ENCODE measurements at places on chromosomes 1 and 21.

DNA sequence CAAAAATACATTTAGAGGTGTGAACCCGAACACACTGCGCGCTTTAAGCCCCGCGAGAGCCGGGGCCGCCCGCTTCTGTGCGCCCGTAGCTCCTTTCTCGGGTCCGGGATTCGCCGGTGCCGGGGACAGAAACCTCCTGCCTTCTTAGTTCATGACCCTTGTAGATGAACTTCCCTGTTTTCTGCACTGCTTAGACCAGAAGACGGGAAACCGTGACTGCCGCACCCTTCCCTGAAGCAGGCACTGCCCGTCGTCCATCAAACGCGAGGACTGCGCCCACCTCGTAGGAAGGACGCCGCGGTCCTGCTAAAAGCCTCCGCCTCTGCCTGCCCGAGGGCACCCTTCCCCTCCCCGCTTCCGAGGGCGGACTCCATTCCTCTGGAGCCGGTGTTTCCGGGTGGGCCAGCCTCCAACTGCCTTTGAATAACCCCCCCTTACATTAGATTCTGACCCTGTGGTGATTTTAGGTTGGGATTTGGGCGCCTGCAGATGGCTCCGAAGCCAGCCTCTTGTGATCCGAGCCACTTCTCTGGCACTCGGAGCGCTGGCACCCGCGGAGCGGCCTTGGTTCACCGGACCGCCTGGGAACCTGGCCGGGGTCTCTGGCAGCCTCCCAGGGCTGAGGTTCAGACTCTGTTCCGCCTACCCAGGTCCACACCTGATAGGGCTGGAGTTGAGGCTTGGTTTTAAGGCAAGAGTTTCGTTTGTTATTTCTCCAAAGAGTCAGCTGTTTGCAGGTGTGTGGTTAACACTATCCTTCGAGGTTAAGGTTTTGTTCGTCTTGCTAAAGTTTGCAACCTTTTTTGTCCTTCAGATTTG is 1.2 kb upstream of the PTTG1IP start:
- no peak for DNase-seq

DNA sequence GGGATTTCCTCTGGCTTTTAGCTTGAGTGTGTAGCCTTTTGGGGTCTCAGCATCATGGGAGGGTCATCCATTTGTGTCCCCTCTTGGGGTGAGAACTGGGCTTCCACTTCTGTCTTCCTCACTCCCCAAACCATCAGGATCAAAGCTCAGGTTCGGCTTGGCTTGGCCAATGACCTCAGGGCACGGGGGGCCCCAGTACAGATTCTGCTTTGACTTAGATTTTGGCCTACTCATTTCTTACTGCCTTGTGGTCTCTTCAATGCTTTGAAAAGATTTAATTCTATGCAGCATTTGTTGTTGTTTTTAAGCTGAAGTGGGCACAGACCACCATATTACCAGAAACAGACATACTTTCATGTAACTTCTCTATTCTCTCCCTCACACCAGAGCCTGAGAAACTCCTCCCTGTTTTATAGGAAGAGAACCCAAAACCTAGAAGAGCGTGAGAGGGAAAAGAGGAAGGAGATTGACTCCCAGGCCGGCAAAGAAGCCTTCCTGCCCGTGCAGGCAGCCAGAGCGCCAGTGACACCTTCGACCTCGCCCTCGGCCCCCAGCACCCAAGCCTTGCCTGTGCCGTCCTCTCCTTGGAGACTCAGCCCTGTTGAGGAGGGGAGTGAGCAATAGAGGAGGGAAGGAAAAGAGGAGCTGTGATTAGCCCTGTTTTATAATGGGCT is 1.9 kb upstream of the S100A3 start:
- no peak for DNase-seq

GRCh38 chr1:45429561-45430159 is 61.3 kb downstream of the TESK2 start:
- no peak for DNase-seq

- no peak for DNase-seq
Observed at GRCh38 chr1:206821493-206821892, 43.9 kb upstream of the IL20 start.

DNA sequence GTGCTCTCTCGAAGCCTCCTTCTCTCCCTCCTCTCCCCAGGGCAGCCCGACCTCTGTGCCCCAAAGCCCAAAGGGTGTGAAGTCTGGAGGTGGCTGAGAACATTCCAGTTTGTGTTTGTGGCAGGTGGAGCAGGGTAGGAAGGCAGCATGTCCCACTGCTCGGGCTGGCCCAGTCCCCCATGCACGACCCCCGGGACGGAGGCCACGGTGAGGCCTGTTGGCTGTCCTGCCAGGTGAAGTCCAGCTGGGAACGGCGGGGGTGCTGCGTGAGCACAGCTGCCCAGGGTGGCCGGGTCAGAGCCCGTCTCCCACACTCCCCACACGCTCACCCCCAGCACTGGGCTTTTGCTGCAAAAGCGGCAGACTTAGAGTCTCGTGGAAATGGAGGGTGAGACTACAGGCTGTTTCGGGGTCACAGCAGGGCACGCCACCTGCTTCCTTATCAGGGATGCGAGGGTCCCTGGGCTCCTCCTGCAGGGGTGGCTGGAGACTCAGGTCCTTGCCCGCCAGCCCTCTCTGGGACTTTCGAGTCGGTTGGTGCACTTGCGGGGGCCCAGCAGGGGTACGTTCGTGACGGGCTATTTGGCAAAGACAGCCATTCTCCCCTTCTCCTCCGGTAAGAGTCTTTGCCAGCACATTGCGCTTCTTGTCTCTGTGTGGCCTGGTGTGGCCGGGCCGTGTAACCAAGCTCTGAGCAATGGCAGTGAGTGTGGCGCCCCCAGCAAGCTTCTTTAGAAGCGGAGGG is 40.3 kb downstream of the MORN1 start:
- DNase-seq, result no peak

All from ACHN (cell line).